NAMALWA (cell line): ENCODE measurements at places on chromosomes 1 and 21.

DNA sequence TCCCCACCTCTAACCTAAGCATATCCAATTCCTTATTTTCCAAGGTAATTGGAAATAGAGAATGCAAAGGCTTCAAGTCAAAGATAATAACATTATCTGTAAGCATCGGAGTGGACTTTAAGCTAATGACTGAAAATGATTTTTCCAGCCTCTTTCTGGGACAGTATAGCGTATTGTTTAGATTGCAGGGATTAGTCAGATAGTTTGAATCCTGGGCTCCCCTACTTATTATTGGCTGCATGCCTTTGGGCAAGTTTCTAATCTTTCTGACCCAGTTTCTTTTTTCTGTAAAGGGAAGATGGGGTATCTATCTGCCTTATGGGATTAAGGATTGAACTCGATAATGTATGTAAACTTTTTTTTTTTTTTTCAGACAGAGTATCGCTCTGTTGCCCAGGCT lies 1.5 kb upstream of the CDC20 start:
- DNase-seq = no peak

GRCh38 chr1:31755197-31755611 lies 8.9 kb downstream of the ADGRB2 start:
- no peak for DNase-seq

DNA sequence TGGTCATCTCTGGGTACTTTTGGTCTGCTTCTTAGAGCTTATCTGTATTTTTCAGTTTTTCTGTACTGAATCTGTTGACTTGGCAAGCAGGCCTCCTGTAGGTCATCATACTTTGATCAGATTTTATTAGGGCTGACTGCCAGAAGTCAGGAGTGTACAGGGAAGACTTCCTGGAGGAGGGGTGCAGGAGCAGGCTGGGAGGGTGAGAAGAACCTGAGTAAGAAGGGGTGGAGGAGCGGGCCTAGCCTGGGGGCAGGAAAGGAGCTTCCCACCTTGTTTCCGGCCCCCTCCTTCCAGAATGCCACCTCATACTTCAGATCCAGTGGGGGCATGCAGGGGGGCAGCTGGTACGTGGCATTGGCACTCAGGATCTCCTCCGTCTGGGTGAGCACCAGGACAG lies 18.3 kb upstream of the IL22RA1 start:
- no peak for DNase-seq

GRCh38 chr1:90557706-90558105 lies 159.4 kb downstream of the BARHL2 start:
- DNase-seq = no peak

DNA sequence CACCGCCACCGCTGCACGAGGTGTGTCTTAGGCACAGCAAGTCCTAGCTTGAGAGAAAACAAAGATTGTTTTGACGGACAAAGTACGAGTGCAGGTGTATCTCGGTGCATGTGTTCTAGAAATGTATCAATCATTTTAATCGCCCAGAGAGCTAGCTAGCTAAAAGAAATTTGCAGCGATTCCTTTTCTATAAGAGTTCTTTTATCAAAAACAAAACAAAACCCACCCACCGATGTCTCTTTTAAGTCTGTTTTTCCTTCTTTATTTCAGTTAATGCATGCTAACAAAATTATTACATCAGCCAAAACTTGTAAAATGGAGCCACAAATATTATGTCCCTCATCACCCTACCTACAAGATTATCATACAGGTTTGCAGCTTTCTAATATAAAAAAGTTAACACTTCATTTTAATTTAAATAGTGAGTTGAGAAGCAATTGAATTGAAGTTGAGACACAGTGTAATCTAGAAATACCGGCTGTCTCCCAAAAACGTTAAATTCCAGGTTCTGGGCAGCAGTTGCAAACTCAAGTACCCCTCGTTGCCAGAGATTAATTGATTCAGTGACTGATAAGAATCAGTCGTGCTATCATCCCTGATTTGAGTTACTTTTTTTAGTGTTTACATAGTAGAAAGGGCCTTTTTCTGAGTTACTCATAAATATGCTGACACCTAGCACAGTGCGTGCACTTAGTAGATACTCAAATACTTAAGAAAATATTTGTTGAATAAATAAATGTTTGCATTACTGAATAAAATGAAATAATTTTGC lies 1.5 kb upstream of the SYDE2 start:
- no peak for DNase-seq

- no peak for DNase-seq
Measured at GRCh38 chr1:57616921-57617320, 193.1 kb upstream of the DAB1 start.

DNA sequence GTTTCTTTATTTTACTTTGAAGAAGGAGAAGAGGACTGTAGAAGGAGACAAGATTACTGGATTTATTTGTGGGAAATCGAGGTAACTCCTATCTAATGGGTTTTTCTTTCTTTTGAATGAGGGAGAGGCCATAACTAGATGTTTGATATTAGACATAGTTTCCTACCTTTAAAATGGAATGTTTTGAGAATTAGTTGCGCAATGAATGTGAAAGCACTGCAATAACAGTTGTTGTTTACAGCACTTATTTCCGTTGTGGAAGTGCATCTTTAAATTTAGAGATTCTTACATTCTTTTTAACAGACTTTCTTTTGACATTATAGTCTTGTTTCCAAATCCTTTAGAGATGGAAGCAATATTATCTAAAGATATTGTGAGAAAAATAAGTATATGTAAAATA lies 229.0 kb downstream of the SRGAP2C start:
- DNase-seq = no peak

DNA sequence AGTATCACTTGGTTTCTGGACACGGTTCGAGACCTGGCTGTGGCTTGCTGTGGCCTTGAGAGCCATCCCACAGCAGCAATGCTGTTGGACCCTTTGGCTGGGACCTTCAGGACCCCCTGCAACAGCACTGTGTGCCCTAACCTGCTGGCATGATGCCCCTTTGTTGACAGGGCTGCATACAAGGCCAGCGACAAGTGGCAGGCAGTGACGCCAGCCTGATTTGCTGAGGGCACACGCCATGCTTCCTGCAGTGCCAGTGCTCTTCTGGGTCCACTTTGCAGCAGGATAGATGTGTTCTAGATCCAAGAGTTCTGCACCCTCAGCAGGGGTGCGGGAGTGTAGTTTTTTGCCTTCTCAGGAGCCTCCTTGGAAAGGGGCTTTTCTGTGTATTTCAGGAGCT lies 32.8 kb downstream of the COQ8A start:
- no peak for DNase-seq

- peak; percentile 96 for DNase-seq
Measured at GRCh38 chr1:24930260-24931145, at the start of gene RUNX3. TSS of gene RUNX3 (minus strand) at chr1:24930276. CDS start at chr1:24929868, 408 bp downstream.

GRCh38 chr21:24617819-24618218 lies 989.5 kb downstream of the MRPL39 start:
- DNase-seq = no peak

- DNase-seq = no peak
Measured at GRCh38 chr1:196558411-196558810, 49.8 kb downstream of the KCNT2 start.

DNA sequence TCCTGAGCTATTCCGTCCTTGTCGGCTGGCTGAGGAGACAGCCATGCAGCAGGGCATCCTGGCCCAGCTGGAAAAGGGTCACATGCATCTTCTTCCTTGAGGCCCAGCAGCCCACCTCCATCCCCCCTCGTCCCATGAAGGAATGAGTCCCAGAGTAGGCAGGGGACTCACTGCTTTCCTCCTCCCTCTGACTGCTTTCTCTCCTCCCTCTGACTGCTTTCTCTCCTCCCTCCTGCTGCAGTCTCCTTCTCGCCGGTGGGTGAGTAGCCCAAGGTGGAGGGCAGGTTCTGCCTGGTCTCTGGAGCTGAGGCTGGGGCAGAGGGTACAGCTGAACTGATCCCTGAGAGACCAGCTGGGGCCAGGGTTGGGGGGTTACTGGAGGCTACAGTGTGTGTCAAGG lies 13.5 kb downstream of the NTRK1 start:
- DNase-seq = no peak

GRCh38 chr1:215970406-215970805 lies 403.3 kb downstream of the KCTD3 start:
- DNase-seq = no peak

DNA sequence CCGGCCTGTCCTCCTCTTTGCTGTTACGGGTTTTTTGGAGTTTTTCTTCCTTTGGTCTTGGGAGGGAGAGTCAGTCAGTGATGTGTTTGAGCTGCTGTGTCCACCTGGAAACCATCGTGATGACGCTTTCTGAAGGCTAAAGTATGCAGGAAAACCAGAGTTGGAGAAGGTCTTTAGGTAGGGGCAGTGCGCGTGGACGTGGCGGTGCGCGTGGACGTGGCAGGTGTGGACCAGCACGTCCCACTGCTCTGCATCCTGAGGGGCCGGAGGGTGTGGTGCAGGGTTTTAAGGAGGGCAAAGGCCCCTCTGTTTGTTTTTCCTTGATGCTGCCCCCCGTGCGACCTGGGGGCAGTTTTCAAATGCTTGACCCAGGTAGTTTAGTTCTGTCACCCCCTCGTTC lies 29.9 kb downstream of the PRKCZ start:
- DNase-seq = no peak

DNA sequence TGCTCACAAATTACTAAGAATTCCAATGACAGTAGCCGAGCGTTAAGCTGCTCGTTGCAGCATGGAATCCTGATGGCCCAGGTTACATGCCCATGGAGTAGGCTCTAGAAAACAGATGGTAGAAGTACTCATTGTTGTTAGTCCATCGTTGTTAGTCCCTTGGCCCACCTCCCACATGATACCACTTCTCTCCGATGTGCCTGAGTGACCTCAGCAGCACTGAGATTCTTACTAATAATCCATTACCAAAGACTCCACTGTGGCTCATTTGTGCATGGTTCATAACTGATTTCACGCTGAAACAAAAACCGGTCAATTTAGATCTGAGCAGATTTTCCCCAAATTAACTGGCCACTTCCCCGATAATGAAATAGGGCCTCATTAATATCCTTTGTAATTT lies 772.3 kb upstream of the CXADR start:
- DNase-seq = no peak

GRCh38 chr1:192162376-192162775 lies 4.1 kb downstream of the RGS18 start:
- DNase-seq = no peak

- DNase-seq = no peak
Measured at GRCh38 chr21:44390886-44391285, 37.5 kb downstream of the TRPM2 start.

DNA sequence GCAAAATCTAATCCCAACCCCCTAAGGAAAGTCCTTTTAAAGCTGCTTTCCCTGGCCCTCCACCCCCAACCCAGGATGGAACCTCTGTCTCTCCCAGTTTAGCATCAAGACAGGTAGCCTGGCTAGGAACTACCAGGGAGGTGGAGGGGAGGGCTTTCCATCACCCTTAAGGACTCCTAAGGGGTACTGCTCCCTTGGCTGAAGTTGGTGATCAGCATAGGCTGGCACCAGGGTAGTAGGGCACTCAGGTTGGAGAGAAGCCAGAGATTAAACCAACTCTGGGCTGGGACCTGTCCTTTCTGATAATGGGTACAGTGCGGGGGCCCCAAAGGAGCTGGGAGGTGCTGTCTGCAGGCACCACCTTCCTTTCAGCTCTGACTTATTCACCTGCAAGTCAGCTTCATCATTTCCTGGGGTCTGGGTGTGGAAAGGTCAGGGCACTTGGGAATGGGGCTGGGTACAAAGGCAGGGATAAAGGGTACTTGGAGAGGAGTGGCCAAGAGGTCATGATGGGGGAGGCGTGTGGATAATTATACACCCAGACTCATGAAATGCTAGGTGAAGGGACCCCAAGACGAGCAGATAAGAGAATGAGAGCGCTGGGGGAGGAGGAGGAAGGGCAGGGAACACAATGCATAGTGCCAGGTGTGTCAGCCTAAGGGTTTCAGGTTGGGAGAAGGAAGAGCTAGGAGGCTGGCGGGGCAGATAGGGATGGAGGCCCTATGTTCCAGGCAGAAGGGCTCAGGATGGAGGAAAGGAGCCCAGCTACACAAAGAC lies 1.2 kb downstream of the ARHGEF2 start:
- peak; percentile 53 for DNase-seq

DNA sequence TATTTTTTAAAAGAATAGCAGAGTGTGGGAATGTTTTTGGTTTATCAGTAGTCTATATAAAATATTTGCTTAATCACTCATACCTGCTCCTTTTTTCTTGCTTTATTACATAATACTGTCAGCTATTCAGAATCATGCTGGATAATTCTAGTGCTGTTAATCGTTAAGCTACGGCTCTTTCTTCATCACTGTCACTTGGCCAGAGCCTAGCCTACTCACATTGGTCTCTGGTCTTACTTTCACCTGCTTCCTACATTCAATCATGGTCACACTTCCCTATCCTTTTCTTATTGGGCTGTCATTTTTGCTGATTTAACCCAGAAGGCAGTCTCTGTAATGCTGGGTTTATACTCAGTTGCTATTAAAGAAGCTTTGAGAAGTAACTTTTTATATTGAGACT lies 2.5 kb downstream of the KLHL20 start:
- no peak for DNase-seq

GRCh38 chr21:45991606-45992300 lies 10.2 kb downstream of the COL6A1 start:
- DNase-seq = no peak

- DNase-seq = peak; percentile 41
Measured at GRCh38 chr1:3501856-3502640, 47.6 kb downstream of the ARHGEF16 start.

GRCh38 chr1:66732407-66733166 lies 19.7 kb upstream of the DYNLT5 start:
- no peak for DNase-seq

DNA sequence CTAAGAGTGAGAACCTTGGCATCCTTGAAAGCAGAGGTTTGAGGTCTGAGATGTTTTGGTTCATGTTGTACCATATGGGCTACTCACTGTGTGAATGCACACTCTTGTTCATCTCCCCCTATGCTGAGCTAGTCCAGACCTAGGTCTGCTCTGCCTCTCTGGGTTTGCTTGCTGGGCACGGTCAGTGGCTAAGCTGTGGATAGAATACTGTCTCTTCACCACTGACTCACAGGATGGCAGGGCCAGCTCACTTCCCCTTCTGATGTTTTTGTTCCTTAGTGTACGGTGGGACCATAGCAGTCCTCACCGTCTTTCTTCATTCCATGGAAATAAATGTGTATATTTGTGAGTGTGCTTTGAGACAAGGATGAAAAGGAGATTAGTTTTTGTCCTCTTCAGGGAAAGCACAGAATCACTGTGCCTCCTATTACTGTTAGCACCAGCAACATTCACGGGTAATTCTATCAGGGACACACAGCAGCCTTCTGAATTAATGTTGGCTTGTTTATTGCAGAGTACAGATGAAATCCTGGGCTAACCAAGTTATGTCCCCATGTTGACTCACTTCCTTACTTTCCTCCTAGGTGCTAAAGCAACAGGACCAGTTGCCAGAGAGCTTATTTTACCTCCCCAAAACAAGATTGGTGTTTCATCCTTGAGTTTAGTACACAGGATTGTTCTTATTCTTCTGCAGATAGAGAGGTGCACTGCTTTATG lies 56.9 kb upstream of the IVNS1ABP start:
- no peak for DNase-seq

DNA sequence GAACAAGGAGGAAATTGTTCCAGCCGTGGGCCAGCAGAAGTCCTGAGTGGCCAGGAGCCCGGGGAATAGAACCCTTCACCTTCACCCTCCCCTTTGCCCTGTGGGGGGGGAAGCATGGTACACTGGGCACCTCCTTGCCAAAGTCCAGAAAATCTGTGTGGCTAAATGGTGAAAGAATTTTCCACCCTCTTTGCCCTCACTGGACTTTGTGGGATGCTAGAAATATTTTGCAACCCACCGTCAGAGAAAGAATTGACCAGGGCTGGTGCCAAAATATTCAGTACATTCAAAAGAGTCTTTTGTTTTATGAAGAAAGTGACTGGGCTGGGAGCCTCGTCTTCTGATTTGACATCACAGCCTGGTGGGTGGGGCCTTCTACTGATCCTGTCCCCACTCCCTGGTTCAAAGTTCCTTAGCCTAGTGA lies 14.6 kb downstream of the NFASC start:
- DNase-seq = no peak
